Heart left ventricle (tissue), 16 donors: ENCODE measurements at places on chromosomes 5 and 9.
A peak's percentile ranks its signal among the peaks of the same experiment; 100 is the strongest.

DNA sequence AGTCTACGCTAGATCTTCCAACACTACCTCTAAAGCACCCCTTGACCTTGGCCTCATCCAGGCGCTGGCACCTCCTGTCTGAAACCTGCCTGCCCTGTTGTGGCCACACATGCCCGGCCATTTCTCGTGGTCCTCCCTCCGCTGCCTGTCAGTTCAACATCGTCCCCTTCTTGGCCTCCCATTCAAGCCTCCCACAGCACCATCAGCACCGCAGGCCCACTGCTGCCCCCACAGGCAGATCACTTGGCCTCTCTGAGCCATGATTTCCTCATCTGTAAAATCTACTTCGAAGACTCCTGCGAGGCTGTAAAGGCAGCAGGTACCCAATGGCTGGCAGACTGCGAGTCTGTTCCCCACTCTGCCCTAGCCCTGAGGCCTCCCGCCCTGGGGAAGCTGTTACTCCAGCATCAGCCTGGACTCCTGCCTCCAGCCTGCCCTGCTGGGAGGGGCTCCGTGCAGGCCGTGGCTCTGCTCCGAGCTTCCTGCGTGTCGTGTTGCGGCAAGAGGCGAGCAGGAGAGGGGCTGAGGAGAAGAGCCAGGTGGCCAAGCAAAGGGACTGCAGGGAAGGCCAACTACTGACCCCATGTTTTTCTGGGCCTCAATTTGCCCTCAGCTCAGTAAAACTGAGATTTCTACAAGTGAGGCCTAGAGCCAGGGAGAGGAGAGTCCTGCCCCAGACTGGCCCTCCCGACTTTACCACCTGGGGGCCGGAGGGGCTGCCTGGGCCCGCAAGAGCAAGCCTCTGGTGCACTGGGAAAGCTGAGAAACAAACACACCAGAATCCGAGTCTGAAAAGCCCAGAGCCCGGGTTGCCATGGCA lies 70.5 kb upstream of the LRRTM2 start:
- DNase-seq: no peak

- no peak for DNase-seq
These were observed 2.1 kb downstream of the NADK2 start for GRCh38 chr5:36239370-36240293.

GRCh38 chr5:169655353-169655752 lies 18.3 kb downstream of the DOCK2 start:
- DNase-seq: no peak

- peak; percentile 76 for DNase-seq
These were observed 18.3 kb downstream of the ABO start for GRCh38 chr9:133256686-133257091.

GRCh38 chr5:111707630-111708164 lies 49.3 kb downstream of the NREP start:
- DNase-seq: no peak

DNA sequence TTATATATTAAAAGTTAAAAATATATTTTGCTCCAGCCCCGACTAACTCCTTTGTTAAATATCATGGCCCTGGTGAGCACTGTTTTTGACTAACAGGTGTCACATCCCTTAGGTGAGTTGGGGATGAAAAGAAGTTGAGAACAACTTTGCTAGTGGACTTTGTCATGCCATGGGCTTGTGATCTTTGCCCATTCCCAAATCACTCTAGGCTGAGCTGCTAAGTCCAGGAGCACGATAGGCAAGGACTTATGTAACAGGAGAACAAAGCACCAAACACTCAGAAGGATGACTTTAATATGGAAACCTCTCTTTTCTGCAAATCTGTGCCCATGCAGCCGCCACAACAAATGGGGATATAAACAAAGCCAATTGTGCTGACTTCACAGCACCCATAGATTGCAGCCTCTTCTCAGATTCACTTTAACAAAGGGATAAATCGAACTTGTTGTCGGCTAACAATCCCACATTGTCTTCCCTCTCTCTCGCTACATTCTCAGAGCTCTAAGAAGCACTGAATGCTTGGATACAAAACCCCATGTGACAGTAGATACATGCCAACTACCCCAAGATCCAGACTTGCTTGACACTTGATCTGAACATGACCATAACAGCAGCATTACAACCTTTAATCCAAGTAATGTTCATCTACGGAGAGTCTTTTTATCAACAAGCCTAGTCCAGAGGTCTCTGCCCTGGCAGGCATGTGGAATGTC lies 86.8 kb upstream of the CD180 start:
- no peak for DNase-seq

- no peak for DNase-seq
These were observed 181.1 kb downstream of the TRIM32 start for GRCh38 chr9:116868201-116868600.
